MCF 10A (cell line): ENCODE measurements at places on chromosomes 3 and 15. TPM values are rescaled to one million over a fixed set of nuclear protein-coding genes. Genes with fewer than 3 reads are reported as not detected.

DNA sequence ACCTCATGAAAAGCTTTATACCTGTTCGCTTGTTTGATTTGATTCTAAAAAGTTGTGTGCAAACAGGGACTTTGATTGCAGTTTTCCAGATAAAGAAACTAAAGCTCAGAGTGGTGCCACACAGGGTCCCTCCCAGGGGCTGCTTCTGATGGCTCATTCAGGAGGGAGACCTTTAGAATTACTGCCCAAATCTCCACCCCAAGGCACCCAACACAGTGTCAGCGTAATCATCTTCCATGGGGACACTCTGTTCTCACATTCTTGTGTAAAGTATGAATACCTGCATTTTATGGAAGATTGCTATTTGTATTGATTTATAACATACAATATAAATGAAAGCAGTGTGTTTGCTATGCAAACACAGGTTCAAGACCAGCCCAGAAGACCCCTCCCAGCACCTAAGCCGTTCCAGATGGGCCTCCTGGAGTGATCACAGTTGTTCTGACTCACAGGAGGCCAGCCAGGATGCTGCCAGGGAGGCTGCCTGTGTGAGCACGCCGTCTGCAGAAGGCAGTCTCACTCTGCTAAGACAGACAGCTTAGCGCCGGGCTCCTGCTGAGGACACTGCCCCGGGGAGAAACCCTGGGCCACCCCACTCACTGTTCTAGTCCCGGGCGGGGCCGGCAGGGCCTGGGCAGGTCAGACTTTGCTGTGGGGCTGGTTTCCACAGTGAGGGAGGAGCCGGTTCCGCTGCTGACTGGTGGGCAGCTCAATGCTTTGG, 185.6 kb downstream of the FAM43A start:
- no peaks in the 10 kb centered on the region for H3K36me3 ChIP-seq
- peak; percentile 93 for DNase-seq
- H3K27ac ChIP-seq = peak overlapping the region; percentile 82
- peaks cover 36% of the 10 kb centered on the region for H3K4me1 ChIP-seq
- peak overlapping the region; percentile 71 for H3K4me3 ChIP-seq

DNA sequence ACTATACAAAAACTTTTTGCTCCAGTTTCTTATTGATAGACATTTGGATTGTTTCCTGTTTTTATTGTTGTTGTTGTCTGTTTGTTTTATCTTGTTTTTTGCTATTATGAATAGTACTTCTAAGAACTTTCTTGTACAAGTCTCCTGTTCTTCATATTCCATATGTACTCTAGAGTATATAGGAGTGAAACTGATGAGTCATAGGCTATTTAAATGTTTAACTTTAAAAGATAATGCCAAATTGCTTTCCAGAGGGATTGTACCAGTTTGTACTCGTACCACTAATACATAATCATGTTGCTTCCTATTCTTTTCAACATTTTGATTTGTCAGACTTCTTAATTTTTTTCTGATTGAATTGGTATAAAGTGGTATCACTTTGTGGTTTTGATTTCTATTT, 19.6 kb downstream of the LRRC49 start:
- H3K27me3 ChIP-seq = no peaks in the 10 kb centered on the region
- no peak overlapping the region for H3K27ac ChIP-seq
- DNase-seq = no peak

GRCh38 chr3:143885780-143886427, 37.6 kb upstream of the SLC9A9 start:
- no peaks in the 10 kb centered on the region for H3K36me3 ChIP-seq
- H3K4me3 ChIP-seq = no peak overlapping the region
- peak; percentile 65 for DNase-seq
- H3K4me1 ChIP-seq = peaks cover 11% of the 10 kb centered on the region

GRCh38 chr15:88956906-88957305, 43.7 kb upstream of the MFGE8 start:
- H3K27me3 ChIP-seq = no peaks in the 10 kb centered on the region
- DNase-seq = no peak
- no peak overlapping the region for H3K27ac ChIP-seq
- H3K4me1 ChIP-seq = no peaks in the 10 kb centered on the region

GRCh38 chr3:74562558-74563269, 51.7 kb downstream of the CNTN3 start:
- no peaks in the 10 kb centered on the region for H3K36me3 ChIP-seq
- H3K27me3 ChIP-seq = no peaks in the 10 kb centered on the region
- peaks cover 6% of the 10 kb centered on the region for H3K4me1 ChIP-seq
- DNase-seq = no peak

- H3K4me1 ChIP-seq = no peaks in the 10 kb centered on the region
- no peak overlapping the region for H3K27ac ChIP-seq
- DNase-seq = no peak
- H3K36me3 ChIP-seq = no peaks in the 10 kb centered on the region
These were observed 141.8 kb downstream of the ZPLD1 start for GRCh38 chr3:102576651-102577050.

DNA sequence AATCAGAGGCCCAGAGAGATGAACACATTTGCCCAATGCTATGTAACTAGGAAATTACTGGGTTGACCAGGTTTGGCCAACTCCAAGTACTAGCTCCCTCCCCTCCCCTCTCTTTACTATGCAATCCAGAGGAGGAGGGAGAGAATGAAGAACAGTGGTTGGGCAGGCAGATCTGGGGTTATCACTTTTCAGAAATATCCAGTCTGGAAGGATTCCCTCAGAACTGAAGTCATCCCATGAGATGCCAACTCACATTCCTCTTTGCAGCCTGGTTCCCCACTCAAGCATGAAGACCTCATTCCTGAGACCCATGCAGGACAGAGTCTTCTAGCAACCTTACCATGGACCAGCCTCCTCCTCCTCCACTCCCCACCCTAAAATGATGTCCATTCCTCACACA, 201.1 kb downstream of the TLE3 start:
- no peaks in the 10 kb centered on the region for H3K36me3 ChIP-seq
- peaks cover 98% of the 10 kb centered on the region for H3K27me3 ChIP-seq
- no peaks in the 10 kb centered on the region for H3K4me1 ChIP-seq
- no peak overlapping the region for H3K27ac ChIP-seq
- H3K4me3 ChIP-seq = no peak overlapping the region
- no peak for DNase-seq

GRCh38 chr3:17911986-17912760, 169.7 kb upstream of the TBC1D5 start:
- DNase-seq = no peak
- no peaks in the 10 kb centered on the region for H3K27me3 ChIP-seq
- no peak overlapping the region for H3K27ac ChIP-seq
- H3K36me3 ChIP-seq = no peaks in the 10 kb centered on the region
- H3K4me1 ChIP-seq = peaks cover 5% of the 10 kb centered on the region
- no peak overlapping the region for H3K4me3 ChIP-seq

DNA sequence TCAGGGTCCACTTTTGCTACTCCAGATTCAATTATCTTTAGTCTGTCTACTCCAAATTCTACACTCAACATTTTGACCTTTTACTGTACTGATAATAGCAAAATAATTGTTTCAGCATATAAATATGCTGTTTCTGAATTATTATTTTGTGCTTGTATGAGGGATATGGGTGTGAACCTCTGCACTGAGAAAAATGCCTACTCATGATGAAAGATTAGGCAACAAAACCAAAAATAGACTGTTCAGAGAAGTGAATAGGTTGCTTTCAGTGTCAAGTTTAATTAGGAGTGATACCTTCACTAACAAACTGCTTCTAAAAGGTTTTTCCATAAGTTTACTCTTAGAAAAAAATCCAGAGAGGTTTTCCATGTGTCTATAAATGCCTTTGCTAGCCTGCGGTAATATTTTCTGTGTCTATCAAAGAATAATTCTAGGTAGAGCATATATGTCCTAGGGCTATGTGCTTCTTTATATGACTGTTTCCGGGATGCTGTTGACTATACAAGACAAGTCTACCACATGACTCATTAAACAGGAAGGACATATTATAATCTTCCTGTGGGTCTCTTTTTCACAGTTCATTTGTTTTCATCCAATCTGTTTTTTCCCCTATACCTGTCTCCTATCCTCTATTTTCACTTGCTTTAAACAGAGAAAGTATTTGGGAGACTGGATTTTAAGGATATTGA, 218.5 kb upstream of the TTC14 start:
- peaks cover 6% of the 10 kb centered on the region for H3K36me3 ChIP-seq
- peak; percentile 23 for DNase-seq
- H3K27me3 ChIP-seq = no peaks in the 10 kb centered on the region
- no peak overlapping the region for H3K4me3 ChIP-seq
- peaks cover 22% of the 10 kb centered on the region for H3K4me1 ChIP-seq

- H3K27me3 ChIP-seq = no peaks in the 10 kb centered on the region
- H3K36me3 ChIP-seq = no peaks in the 10 kb centered on the region
- peaks cover 17% of the 10 kb centered on the region for H3K4me1 ChIP-seq
- no peak overlapping the region for H3K4me3 ChIP-seq
- H3K27ac ChIP-seq = no peak overlapping the region
- DNase-seq = peak; percentile 95
These were observed 662.4 kb downstream of the FHIT start for GRCh38 chr3:60588806-60589205.

DNA sequence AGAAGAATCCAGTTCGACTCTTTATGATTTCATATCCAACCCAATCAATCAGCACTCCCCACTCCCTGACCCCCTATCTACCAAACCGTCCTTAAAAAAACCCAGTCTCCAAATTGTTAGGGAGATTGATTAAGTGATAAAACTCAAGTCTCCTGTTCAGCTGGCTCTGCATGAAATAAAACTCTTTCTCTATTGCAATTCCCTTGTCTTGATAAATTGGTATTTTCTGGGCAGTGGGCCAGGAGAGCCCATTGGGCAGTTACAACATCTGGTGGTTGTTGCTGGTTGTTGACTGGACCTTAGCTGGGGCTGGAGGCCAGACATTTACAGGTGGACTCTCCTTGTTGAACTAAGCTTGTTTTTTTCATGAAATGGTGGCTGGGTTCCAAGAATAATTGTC, 642.3 kb downstream of the ROBO2 start:
- H3K27ac ChIP-seq = no peak overlapping the region
- H3K4me3 ChIP-seq = no peak overlapping the region
- peak; percentile 4 for DNase-seq
- H3K36me3 ChIP-seq = no peaks in the 10 kb centered on the region
- no peaks in the 10 kb centered on the region for H3K27me3 ChIP-seq
- no peaks in the 10 kb centered on the region for H3K4me1 ChIP-seq

- no peak for DNase-seq
- H3K27ac ChIP-seq = no peak overlapping the region
These were observed 37.6 kb downstream of the SCN5A start for GRCh38 chr3:38611866-38612265.

DNA sequence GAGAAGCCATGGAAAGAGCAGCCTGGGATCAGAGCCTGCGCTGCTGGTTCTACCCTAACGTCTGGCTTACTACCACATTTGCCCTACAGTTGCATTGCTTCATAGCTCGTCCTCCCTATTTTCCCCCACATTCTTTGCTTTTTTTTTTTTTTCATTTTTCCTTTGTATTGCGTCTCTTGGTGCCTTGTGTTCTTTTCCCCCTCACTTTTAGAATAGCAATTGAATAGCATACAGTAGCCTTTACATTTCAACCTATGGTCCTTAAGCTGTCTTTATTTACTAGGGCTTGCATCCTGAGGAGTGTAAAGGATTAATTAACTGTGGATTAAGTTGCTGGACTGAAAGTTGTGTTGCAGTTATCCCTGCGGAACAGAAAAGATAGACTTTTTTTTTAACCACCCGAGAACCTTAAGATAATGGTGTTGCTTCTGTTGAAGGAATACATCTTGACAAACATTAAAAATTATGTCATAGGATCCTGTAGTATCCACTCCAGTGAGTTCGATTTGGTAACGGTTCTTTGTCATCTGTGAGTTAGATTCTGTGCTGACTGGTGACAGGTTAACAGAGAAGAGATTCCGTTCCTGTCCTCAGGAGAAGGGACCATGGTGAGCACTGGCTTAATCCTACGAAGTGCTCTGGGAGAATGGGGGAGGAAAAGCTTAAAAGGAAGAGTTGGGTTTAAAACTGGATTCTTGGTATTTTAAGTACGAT, 417.4 kb upstream of the NAALADL2 start:
- H3K27me3 ChIP-seq = no peaks in the 10 kb centered on the region
- H3K27ac ChIP-seq = no peak overlapping the region

GRCh38 chr15:90637693-90638092, 79.5 kb upstream of the BLM start:
- no peaks in the 10 kb centered on the region for H3K27me3 ChIP-seq
- H3K4me1 ChIP-seq = no peaks in the 10 kb centered on the region
- H3K36me3 ChIP-seq = peaks cover 58% of the 10 kb centered on the region

GRCh38 chr15:88115486-88116152, 140.9 kb downstream of the NTRK3 start:
- DNase-seq = no peak
- no peaks in the 10 kb centered on the region for H3K4me1 ChIP-seq
- no peak overlapping the region for H3K27ac ChIP-seq
- no peaks in the 10 kb centered on the region for H3K36me3 ChIP-seq
- H3K4me3 ChIP-seq = no peak overlapping the region

DNA sequence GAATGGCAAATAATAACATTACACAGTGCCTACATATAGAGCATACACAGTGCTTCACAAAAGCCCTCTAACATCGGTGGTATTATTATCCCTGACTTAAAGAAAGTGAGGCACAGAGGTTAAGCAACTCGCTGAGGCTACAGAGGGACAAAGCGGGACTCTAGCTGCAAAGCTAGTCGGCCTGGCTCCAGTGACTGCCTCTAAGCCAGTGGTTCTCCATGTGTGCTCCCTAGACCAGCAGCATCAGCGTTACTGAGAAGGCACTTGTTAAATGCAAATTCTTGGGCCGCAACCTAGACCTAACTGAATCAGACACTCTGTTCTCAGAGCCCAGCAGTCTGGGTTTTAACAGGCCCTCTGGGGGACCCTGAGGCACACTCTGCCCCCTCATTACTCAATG, 33.1 kb upstream of the LIPC start:
- H3K36me3 ChIP-seq = no peaks in the 10 kb centered on the region
- no peak for DNase-seq
- H3K4me3 ChIP-seq = no peak overlapping the region
- H3K27me3 ChIP-seq = no peaks in the 10 kb centered on the region
- peaks cover 24% of the 10 kb centered on the region for H3K4me1 ChIP-seq

GRCh38 chr3:197889204-197889930, 60.6 kb upstream of the RPL35A start:
- DNase-seq = peak; percentile 71
- peaks cover 8% of the 10 kb centered on the region for H3K4me1 ChIP-seq
- H3K4me3 ChIP-seq = no peak overlapping the region
- H3K27me3 ChIP-seq = no peaks in the 10 kb centered on the region

- H3K4me1 ChIP-seq = no peaks in the 10 kb centered on the region
- no peaks in the 10 kb centered on the region for H3K36me3 ChIP-seq
- DNase-seq = no peak
- no peaks in the 10 kb centered on the region for H3K27me3 ChIP-seq
These were observed 1.4 kb downstream of the PGPEP1L start for GRCh38 chr15:99006146-99006545.

DNA sequence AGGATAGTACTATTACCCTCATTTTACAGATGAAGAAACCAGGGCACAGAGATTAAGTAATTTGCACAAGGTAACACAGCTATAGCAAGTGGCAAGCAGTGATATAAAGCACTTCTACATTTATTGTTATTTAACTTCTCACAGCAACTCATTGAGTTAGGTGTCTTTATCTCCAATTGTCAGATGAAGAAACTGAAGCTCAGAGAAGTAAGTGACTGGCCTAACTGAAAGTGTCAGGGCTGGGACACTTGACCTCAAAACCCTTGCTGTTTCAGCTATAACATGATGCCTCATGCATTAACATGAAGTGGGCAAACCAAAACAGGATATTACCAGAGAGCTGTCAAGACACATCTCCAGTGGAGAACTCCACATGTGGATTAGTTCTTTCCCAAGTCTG, 65.8 kb upstream of the LEKR1 start:
- no peaks in the 10 kb centered on the region for H3K36me3 ChIP-seq
- no peak overlapping the region for H3K27ac ChIP-seq
- no peak overlapping the region for H3K4me3 ChIP-seq
- H3K4me1 ChIP-seq = peaks cover 21% of the 10 kb centered on the region

CCDC54 gene
- total RNA-seq = not detected in 2 replicates

CRABP1 gene
- total RNA-seq = not detected in 2 replicates

FBXO40 gene
- total RNA-seq = not detected in 2 replicates

AMIGO3 gene
- total RNA-seq = 0.79 TPM in 1 of 2 replicates, not detected in the other

GATA2 gene
- 0.51 and 0.56 TPM in 2 replicates for total RNA-seq

LRRC2 gene
- total RNA-seq = not detected in 2 replicates
